Fibroblast of lung (primary cell): ENCODE measurements at places on chromosomes 6 and 20. TPM values are rescaled to one million over a fixed set of nuclear protein-coding genes. Genes with fewer than 3 reads are reported as not detected.

Gene FAXC
- total RNA-seq = 0.17 and 0.51 TPM in 2 replicates

Gene PPP1R16B
- total RNA-seq = under 0.01 TPM in 2 replicates

Gene LPA
- total RNA-seq = not detected in 2 replicates

Gene FKBP1C
- 0.26 and 0.99 TPM in 2 replicates for total RNA-seq

Gene EDN1
- total RNA-seq = 0.17 and 0.26 TPM in 2 replicates

Gene WFDC12
- total RNA-seq = not detected in 2 replicates

Gene CCN6
- total RNA-seq = not detected in 2 replicates

Gene SRSF12
- 0.33 and 0.51 TPM in 2 replicates for total RNA-seq

Gene RBPJL
- total RNA-seq = not detected in 2 replicates

Gene CLPSL2
- total RNA-seq = not detected in 2 replicates

Gene SPINT3
- not detected in 2 replicates for total RNA-seq

Gene SPTLC3
- 4.0 and 5.9 TPM in 2 replicates for total RNA-seq

Gene GPLD1
- under 0.01 TPM in 2 replicates for total RNA-seq

Gene LGSN
- under 0.01 TPM in 1 of 2 replicates, not detected in the other for total RNA-seq

Gene DUSP22
- total RNA-seq = 12.1 and 13.7 TPM in 2 replicates

Gene SLC22A3
- under 0.01 and 0.26 TPM in 2 replicates for total RNA-seq

Gene SPEF1
- under 0.01 and 0.17 TPM in 2 replicates for total RNA-seq

Gene JPH2
- 0.51 and 0.66 TPM in 2 replicates for total RNA-seq

Gene TREML1
- not detected in 2 replicates for total RNA-seq

Gene TGM3
- total RNA-seq = under 0.01 TPM in 1 of 2 replicates, not detected in the other

Gene GJA10
- total RNA-seq = not detected in 2 replicates

Gene NXT1
- 17.2 and 20.0 TPM in 2 replicates for total RNA-seq

Gene KIF25
- 0.26 and 0.33 TPM in 2 replicates for total RNA-seq
